Activated naive CD4-positive, alpha-beta T cell (primary cell): ENCODE measurements at places on chromosomes 12 and 14.

GRCh38 chr14:104966981-104967385 is 11.2 kb downstream of the AHNAK2 start:
- DNase-seq: no peak

DNA sequence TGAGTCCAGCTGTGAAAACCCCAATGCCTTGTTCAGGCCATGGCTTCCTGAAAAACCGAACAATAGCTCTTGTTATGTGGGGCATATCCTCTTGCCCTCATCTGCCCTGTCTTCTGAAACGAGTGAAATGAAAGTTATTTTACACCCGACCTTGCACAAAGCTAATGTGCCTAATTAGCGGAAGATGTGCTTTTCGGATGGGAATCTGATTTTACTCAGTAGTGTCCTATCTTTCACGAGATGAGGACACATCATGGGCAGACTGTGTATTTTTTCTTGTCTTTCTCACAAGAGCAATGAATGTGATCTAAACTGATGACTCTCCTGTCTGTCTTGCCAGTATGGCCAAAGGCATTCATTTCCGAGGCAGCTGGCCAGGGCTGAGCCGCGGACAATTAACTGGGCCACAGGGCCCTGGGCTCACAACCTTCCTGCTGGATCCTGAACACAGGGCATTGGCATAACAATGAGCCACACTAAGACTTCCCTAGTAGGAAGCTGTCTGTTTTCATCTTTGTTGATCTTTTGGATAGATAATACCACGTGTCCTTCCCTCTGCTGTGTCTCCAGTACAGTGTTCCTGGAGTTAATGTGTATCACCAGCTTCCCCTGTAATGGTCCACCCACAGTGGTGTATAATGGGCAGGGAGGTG is 86.0 kb upstream of the HIF1A start:
- DNase-seq: no peak

DNA sequence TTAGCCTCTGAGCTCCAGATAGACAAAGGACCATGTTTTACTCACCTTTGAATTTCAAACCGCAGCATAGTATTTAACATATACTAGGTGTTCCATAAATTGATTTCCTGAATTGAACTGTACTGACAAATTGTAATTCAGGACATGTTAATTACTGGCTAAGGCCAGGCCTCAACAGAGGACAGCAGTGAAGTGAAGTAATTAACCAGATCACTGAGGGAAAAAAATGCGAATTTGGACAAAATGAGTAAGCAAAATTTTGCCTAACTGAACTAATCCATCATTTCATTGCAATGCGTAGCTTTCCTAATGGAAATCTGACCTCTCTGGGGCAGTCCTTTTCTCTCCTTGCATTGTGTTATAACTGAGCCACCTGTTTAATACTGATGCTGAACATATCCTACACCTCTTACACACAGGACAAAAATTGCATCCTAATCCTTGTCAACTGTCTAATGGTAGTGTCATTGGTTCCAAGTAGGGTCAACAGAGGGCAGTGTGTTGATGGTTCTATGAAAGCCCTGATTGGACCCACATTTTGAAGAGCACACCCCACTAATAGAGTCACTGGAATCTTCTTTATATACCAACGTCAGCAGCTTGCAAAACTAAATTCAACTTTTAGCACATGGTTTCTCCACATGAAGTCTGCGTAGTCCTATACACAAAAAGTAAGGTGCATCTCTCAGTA is 148.4 kb downstream of the SLC25A21 start:
- DNase-seq: no peak

DNA sequence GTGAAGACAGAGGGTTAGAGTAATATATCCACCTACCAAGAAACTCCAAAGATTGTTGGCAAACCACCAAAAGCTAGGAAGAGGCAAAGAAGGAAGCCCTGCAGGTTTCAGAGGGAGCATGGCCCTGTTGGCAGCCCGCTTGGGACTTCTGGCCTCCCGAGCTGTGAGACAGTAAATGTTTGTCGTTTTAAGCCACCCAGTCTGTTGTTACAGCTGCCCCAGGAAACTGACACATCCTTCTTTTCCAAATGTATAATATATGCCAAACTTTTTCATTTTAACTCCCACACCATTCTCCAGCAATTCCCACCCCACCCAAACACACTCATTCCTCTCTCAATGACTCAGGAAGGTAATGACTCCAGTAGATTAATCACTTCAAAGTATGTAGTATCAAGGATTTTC is 74.0 kb downstream of the RPS29 start:
- no peak for DNase-seq

DNA sequence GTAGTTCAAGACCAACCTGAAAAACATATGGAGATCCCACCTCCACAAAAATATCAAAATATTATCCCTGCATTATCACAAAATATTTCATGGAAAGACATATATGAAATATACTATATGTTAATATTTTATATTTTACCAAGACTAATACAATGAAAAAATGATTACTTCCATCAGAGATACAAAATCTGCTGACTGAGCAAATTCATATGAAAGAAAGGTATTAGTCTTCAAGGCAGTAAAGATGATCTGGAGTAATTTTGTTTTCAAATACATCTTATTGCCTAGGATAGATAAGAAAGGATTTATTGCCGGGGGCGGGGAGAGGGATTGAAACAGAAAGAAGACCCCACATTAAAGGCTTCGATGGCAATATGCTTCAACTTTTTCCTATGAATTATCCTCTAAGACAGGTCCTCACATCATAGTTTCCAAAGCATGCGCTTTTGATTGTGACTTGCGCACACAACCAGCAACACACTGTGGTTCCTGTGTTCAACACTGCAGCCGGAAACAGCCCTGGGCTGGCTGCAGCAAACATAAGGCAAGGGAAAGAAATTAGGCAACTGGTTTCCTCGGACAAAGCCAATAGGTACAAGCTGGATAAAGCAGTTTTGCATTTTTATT is 83.2 kb downstream of the SPPL3 start:
- no peak for DNase-seq

- no peak for DNase-seq
Measured at GRCh38 chr14:56886471-56887062, 76.3 kb upstream of the OTX2 start.

DNA sequence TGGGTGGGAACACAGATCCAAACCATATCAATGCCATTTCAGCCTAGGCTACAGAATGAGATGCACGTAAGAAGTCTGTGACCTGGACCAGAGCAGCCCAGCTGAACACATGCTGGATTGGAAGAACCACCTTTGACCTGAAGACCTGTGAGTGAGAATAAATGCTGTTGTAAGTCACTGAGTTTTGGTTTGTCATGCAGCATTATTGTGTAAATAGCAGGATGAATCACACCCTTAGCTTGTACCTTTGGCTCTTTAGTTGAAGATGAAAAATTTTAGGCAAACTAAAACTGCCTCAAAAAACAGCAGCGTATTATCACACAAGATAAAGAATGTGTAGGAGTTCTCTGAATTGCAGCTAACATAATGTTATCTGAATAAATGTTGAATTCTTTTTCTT is 199.4 kb upstream of the LRIG3 start:
- no peak for DNase-seq

DNA sequence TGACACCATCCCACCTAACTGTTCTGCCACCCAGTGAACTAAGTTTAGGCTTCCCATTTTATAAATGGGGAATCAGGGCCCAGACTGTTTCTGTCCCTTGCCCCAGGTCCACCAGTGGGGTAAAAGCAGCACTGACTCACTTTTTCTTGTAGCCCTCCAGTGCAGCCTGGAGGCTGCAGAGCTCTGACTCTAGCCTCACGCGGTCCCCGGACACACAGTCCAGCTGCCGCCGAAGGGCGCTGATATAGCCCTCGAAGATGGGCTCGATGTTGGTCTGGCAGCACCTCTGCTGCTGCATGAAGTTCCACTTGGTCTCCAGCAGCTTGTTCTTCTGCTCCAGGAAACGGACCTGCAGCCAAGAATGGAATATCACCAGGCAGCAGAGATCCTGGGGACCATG is 2.6 kb downstream of the KRT82 start:
- no peak for DNase-seq

GRCh38 chr14:61472011-61472672 is 150.8 kb downstream of the PRKCH start:
- no peak for DNase-seq

DNA sequence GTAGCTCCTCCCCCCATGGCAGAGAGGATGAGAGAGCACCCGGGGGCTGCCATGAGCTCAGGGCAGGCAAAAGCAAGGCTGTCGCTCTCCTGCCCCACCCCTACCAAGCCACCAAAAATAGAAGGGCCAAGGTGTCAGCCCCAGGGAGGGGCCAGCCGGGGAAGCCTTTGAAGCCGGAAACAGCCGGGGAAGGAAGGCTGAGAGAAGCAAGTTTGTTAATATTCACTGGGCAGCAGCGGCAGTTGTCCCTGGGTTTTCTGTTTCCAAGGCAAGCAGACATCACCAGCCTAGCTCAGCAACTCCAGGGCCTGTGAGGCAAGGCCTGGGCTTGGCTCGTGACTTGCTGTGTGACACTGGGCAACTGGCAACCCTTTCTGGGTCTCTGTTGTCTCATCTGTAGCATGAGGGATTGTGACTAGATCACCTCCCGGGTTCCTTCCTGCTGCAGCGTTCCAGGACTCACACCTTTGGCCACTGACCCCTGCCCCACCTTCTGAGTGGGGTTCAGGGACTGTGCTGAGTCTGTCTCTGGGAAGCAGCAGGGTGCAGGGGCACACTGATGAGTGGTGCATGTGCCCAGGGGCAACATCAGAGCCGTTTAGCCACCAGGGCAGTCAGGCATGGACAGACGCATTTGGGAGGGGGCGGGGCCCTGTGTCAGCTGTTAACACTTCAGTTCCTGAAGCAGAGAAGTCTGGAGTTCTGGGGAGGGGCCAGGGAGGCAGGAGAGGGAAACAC is 24.3 kb downstream of the SYNDIG1L start:
- DNase-seq: peak; percentile 19

GRCh38 chr12:103697971-103698751 is 111.1 kb downstream of the STAB2 start:
- DNase-seq: no peak

- DNase-seq: no peak
Measured at GRCh38 chr12:3375326-3375725, 115.7 kb upstream of the PRMT8 start.

- no peak for DNase-seq
Measured at GRCh38 chr12:51199366-51199945, 18.4 kb downstream of the POU6F1 start.

GRCh38 chr12:94046626-94047410 is 101.6 kb upstream of the PLXNC1 start:
- no peak for DNase-seq

GRCh38 chr12:61282790-61283575 is 977.2 kb upstream of the USP15 start:
- DNase-seq: no peak

- DNase-seq: no peak
Measured at GRCh38 chr12:79690142-79690637, 574 bp downstream of the PAWR start.

- no peak for DNase-seq
Measured at GRCh38 chr14:50955373-50956043, 11.2 kb upstream of the PYGL start.

- DNase-seq: no peak
Measured at GRCh38 chr14:51283402-51284085, 43.5 kb downstream of the TMX1 start.

DNA sequence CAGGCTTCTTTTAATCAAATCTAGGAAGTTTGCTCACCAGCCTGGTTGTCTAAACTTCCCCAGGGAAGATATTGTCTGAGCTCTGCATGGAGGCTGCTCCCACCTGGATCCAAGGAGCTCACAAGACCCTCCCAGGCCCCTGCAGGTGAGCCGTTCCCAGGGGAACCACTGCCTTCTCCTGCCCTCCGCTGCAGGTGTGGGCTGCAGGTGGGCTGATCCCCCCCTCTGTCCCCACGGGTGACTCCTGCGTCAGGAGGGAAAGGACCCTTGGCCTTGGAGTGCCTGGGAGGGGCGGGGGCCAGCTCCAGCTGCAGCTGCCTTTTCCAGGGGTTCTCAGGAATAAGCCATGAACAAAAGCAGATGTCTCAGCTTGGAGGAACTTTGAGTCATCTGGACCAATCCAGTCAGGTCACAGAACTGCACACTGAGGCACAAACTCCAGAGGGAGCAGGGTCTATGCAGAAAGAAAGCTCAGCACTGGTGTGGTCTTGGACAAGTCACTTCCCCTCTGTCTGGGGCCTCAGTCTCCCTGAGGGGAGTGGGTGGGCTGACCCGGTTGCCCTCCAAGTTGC is 246.6 kb upstream of the RTL1 start:
- DNase-seq: no peak

DNA sequence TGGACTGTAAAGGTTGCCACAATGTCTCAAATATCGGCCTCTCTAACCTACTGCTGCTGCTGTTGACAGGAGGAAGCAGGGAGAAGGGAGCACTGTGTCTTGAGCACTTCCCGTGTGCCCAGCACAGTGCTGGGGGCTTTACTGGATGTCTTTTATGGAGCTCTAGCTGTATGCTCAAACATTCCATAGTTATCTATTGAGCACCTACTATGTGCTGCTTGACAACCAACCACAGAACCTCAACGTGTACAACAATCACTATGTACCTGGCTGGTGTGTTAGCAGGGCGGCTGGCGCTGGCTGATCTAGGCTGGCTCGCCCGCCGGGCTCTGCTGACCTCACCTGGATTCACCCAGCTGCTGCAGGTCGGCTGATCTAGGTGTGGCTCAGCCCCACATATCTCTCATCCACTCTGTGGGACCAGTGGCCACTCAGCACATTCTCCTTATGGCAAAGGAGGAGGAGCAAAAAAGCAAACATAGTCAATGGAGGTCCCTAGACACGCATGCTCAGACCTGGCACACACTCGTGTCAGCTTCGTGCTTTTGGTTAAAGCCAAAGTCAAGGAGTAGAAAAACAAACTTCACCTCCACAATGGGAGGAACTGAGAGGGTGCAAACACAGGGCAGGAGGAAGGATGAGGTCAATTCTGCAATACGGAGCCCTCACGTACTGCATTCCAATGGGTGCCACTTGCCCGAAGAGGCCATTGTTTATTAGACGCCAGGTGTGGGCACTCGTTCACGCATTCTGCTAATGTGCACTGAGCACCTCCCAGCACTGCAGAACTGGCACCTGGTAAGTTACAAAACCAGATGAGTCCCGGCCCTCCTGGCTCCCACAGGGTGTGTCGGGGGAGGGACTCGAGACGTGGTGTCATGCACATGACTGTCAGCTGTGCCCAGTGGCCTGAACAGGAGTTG is 147.2 kb downstream of the SCARB1 start:
- no peak for DNase-seq

DNA sequence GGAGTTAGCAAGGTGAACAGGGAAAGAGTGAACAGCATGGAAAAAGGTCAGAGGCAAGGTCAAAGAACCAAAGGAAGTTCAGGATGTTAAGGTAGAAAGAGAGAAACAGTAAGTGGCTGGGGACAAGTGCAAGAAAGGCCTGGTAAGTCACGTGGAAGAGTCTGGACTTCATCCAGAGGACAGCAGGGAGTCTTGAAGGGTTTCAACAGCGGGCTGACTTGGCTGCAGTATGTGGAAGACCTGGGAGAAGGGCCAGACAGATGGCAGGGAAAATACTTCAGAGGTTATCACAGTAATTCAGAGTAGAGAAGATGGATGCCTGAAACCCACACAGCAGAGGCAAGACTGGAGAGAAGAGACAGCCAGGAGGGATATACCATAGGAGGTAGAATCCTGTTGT is 34.0 kb downstream of the CIT start:
- no peak for DNase-seq
